Testis (tissue), 5 donors: ENCODE measurements at places on chromosomes 13 and 19. TPM values are rescaled to one million over a fixed set of nuclear protein-coding genes. Genes with fewer than 3 reads are reported as not detected.

Gene DIAPH3
- total RNA-seq: 18.7 TPM

Gene KLC3
- total RNA-seq: 13.7 TPM

Gene PARP4
- 43.6 TPM for total RNA-seq

- no peak for DNase-seq
These were observed 8.2 kb upstream of the NFIC start for GRCh38 chr19:3357992-3358688.

DNA sequence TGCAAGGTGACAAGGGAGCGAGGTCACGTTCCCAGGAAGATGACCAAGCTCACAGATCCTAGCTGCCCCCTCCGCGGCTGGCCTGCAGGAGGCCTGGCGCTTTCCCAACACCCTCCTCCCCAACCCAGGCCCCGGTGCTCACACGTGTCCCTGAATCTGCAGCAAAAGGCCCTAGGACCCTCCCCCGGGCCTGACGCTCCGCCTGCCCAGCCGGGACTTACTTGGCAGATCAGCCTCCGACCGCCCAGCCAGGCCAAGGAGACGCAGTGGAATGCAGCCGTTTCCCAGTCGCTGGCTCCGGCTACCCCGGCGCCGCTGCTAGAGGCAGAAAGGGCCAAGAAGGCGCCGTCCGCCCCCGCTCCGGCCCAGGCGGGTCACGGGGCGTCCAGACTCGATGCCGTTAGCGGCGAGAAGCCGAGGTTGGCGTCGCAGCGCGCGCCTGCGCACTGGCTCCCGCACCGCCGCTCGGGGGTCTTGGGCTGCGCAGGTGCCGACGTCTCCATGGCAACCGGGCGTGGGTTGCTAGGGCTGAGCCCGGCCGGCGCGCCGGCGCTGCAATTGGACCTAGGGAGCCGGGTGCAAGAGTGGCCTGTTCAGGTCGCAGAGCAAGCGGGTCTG is at the start of gene PNMA8A:
Gene PNMA8A, minus strand, starts transcription at position 448 of the 618 bp plus-strand sequence. CDS start 528 bp downstream, outside the sequence.
- DNase-seq: peak; percentile 87

GRCh38 chr13:79541426-79542049 is 60.6 kb downstream of the NDFIP2 start:
- DNase-seq: no peak

- DNase-seq: no peak
These were observed 1.3 kb downstream of the APOC2 start for GRCh38 chr19:44947041-44947581.

DNA sequence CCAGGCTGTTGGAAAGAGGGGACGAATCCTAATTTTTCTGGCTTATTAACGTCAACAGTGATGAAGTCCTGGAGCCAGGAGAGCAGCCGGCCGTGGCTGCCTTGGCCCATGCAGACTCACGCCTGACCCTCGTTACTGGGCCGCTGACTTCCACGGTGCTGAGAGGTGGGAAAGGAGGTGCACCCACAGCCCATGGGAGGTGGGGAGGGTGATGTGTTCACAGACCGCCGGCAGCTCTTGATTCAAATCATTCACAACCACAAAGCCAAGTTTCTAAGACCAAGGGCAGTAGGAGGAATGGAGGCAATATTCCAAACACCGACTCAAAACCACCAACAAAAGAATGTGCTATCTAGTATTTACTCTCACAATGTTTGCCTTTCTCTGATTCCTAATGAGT is 24.3 kb downstream of the COL4A2 start:
- peak; percentile 45 for DNase-seq

DNA sequence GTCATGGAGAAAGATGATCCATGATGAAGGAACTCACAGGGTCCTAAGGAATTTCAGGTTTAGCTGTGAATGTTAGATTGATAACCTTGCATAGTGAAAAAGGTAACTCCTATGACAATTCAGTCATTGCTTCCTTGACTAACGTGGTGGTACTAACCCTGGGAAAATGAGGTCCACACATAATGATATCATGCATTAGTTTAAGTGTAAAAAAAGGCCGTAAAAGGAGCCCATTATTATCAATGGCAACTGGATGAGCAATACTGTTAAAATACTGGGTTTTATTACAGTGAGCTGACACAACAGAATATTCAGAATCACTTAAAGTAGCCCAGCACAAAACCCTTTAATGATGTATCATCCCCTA is 515.4 kb downstream of the DCT start:
- DNase-seq: no peak

GRCh38 chr13:27644302-27644701 is 22.6 kb downstream of the POLR1D start:
- no peak for DNase-seq

- no peak for DNase-seq
These were observed 4.3 kb upstream of the SLITRK5 start for GRCh38 chr13:87666831-87667230.

- no peak for DNase-seq
These were observed 76.8 kb upstream of the MEDAG start for GRCh38 chr13:30829145-30829832.

DNA sequence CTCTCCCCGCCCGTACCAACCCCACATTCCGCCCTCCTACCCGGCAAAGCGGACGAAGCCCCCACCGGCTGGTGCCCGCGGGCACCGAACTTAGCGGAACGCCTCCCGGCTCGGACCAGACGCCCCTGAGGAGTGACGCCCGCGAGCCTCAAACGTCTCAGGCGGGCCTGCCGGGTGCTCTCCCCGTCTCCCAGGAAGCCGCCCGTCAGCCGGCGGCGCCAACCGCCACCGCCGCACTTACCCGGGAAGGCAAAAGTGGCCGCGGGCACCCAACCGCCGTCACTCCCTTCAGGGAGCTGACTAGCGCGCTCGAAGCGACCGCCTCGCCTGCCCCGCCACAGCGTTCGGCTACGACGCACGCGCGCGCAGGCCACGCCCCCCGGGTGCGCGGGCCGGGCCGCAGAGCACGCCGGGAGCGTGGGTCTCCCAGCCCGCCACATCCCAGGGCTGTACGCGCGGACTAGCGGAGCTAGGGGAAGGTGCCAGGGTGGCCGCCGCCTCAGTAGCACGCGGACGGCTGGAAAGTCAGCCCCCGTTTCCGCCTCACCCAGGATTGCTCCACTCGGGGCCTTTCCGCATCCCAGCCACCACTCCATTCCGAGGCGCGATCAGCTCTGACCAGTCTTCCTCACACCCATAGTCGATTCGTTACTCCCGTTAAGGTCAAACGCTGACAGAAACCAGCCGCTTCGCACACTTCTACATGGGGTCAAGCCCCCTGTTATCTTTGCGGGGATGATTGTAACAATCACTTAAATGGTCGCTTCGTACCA is at the start of gene TEX30:
Gene TEX30, minus strand, starts transcription at position 346 of the 773 bp plus-strand sequence. CDS start 3,760 bp downstream, outside the sequence.
- peak; percentile 83 for DNase-seq

- DNase-seq: peak; percentile 90
These were observed 6.4 kb downstream of the ANGPTL6 start for GRCh38 chr19:10095948-10096614.

- no peak for DNase-seq
These were observed 495.8 kb upstream of the KLF12 start for GRCh38 chr13:74629985-74630384.

- DNase-seq: no peak
These were observed 13.5 kb downstream of the ARL11 start for GRCh38 chr13:49641801-49642291.

DNA sequence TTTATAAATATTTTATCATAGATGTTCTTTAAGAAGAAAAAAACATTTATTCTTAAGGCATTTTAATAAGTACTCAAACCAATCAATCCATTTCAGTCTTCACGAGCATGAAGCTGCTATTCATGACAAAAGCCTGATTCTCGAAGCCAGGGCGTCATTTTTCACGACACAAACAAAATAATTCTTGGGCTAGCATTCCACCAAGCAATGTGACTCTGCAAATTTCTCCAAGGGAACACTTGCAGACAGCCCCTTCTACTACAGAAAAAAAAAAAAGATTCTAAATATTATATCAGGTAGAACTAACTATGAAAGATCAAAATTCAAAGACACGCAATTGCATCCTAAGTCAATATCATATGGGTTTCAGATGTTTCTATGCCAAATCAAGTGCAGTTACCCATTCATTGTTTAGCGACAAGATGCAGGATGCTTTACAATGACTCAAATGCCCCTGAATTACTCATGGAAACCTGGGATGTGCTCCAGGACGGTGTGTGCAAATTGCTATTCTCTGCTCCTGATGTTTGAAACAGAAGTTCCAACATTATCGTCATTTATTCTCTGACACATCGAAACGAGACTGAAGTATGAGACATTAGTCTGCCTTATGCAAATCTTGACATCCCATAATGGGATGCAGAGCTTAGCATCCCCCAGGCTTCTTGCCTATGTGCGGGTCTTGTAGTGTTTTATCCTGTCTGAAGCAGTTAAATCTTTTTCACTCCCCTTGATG is 517.7 kb downstream of the MYO16 start:
- DNase-seq: no peak

GRCh38 chr13:36903925-36904595 is 16.0 kb downstream of the SMAD9 start:
- no peak for DNase-seq
